ENCODE measurements at places on chromosomes 6 and 20. TPM values are rescaled to one million over a fixed set of nuclear protein-coding genes. Genes with fewer than 3 reads are reported as not detected.

DNA sequence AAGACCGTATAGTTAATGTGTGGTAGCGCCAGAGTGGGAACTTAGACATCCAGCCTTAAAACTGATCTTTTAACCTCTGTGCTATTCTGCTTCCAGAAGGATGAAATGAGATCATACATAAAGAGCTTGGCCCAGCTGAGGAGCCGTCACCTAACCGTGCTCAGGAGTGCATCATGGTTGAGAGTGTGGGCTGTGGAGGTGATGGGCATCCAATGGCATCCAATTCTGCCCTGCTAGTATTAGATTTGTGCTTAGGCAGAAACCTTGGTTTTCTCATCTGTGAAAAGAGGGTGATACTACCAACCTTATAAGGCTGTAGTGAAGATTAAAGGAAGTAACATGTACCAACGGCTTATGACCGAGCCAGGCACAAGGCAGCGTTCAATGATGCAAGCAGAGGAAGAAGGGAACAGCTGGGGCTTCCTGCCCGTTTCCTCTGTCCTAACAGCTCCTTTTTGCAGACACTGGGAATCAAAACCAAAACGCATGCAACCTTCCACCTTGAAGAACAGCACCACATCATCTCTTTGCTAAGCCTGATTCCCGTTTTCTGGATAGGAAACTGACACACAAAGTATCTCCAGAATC, 1.3 kb downstream of the SLC22A16 start:
- DNase-seq: no peak
- no peaks in the 10 kb centered on the region for H3K27me3 ChIP-seq
- H3K27ac ChIP-seq: no peak overlapping the region

BACH2 gene
- total RNA-seq: 1.6 TPM

- H3K4me1 ChIP-seq: no peaks in the 10 kb centered on the region
- no peak overlapping the region for H3K27ac ChIP-seq
- H3K27me3 ChIP-seq: no peaks in the 10 kb centered on the region
- no peaks in the 10 kb centered on the region for H3K36me3 ChIP-seq
- no peak overlapping the region for H3K4me3 ChIP-seq
These were observed 1007.5 kb downstream of the KIF16B start for GRCh38 chr20:15565786-15566185.

- H3K27ac ChIP-seq: no peak within 1 kb of the TSS
- no peak within 1 kb of the TSS for H3K4me3 ChIP-seq
- H3K4me1 ChIP-seq: peaks cover 5% of the 10 kb centered on the region
- no peaks in the 10 kb centered on the region for H3K36me3 ChIP-seq
These were observed at the start of gene ZBP1 for GRCh38 chr20:57620274-57620990. TSS of gene ZBP1 (minus strand) at chr20:57620426. CDS start at chr20:57620295, 131 bp downstream.

- H3K36me3 ChIP-seq: no peaks in the 10 kb centered on the region
- no peaks in the 10 kb centered on the region for H3K27me3 ChIP-seq
- H3K4me3 ChIP-seq: no peak overlapping the region
- no peak for DNase-seq
These were observed 135.7 kb downstream of the MOXD1 start for GRCh38 chr6:132265451-132266097.

RIN2 gene
- 25.0 TPM for total RNA-seq

PAX1 gene
- total RNA-seq: not detected

VTA1 gene
- total RNA-seq: 72.1 TPM

DNA sequence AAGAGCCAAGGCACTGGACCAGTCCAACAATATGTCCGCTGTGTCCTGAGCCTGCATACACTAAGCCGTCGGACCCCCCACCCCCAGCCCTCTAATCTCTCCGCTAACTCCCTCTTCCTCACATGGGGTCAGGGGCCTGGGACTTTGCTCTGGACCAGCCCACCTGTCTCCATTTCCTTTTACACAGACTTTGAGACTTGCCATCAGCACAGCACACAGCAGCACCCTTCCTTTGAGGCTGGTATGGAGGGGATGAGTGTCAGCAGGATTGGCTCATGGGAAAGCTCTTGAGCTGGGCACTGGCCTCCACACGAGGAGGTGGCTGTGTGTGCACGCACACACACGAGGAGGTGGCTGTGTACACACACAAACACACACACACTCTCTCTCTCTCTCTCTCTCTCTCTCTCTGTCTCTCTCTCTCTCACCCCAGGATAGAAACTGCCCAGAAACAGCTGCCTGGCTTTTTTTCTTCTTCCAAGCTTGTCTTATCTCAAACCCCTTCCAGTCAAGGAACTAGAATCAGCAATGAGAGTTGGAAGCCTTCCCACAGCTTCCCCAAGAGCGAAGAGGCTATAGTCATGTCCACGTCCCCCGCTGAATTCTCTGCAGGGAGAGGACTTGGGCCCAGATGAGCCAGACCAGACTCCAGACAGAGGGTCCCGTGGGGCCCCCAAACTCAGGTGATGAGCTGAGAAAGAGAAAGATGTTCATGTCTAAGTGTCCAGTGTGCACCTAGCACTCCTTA, 18.6 kb downstream of the SLC9A8 start:
- no peak for DNase-seq
- no peaks in the 10 kb centered on the region for H3K27me3 ChIP-seq
- no peaks in the 10 kb centered on the region for H3K4me1 ChIP-seq
- no peak overlapping the region for H3K27ac ChIP-seq

DNA sequence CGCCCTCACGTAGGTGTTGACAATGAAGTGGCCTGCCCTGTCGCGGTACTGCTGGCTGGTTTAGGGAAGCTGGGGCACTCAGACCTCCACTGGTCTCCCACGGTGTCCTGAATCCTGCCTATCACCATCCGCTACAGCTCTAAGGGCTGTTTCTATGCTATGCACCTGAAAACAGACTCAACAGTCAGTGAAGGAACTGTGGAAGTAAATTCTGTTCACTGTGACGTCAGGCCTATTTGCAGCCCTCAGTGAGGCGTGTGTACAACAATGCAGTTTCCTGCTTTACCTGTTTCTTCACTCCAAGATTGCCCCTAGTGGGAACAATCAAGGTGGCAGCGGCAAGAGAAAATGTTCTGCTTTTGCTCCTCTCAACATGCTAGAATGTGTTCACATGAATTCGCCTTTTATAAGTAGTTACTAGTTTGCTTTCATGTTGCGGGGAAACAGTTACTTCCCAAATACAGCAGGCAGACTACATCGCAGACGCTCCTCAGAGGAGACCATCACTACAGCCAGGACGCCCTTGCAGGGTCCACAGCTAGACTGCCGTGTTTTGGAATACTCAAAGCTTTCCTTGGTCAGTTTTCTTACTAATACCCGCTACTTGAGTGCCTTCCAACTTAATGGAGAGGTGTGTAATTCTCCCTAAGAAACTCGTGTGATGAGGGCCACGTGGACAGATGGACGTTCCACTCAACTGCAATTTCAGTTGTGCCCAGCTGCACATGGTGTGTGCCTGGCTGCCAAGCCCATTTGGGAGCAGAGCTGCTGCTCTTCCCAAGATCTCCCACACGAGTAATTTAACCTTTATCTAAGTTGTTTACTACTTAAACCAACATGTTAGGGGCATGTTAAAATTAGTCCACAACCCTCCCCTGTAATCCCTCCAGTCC, 25.4 kb downstream of the DIDO1 start:
- no peaks in the 10 kb centered on the region for H3K27me3 ChIP-seq
- no peak for DNase-seq
- H3K4me3 ChIP-seq: no peak overlapping the region
- peaks cover 34% of the 10 kb centered on the region for H3K36me3 ChIP-seq
- H3K4me1 ChIP-seq: peaks cover 24% of the 10 kb centered on the region

DNA sequence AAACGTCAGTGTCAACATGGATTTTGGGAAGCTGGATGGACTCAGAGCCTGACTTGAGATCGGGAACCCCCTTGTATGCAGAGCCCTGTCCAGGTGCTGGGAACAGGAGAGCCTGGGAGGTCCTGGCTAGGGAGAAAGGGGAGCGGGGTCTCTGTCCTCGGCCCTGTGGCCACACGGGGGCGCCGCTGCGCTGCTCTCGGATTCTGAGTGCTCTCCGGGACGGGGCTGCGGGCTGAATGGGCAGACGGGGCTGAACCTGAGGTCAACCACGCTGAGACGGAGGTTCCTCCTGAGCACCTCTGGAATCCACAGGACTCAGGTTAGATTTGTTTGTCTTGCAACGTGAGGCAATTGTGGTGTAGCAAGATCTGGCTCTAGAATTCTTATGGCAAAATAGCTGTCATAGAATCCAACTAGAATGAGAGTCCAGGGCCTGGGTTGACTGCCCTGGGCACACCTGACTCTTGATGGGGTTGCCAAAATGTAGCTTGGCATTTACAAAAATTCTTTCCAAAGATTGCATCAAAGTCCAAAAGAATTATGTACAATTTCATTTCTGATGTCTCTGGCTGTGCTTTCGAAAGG, 20.6 kb upstream of the HLA-F start:
- no peaks in the 10 kb centered on the region for H3K36me3 ChIP-seq
- H3K4me1 ChIP-seq: no peaks in the 10 kb centered on the region
- DNase-seq: no peak
- peaks cover 11% of the 10 kb centered on the region for H3K27me3 ChIP-seq
- H3K27ac ChIP-seq: no peak overlapping the region

- no peak overlapping the region for H3K27ac ChIP-seq
- no peak overlapping the region for H3K4me3 ChIP-seq
- H3K36me3 ChIP-seq: no peaks in the 10 kb centered on the region
- DNase-seq: no peak
These were observed 110.6 kb downstream of the CD164 start for GRCh38 chr6:109271622-109272021.

C6orf132 gene
- 12.9 TPM for total RNA-seq
